Breast epithelium (tissue), 4 donors: ENCODE measurements at places on chromosomes 13 and 19. TPM values are rescaled to one million over a fixed set of nuclear protein-coding genes. Genes with fewer than 3 reads are reported as not detected.

Gene CPB2
- total RNA-seq: not detected

Gene OR7A17
- total RNA-seq: not detected

Gene LINGO3
- not detected for total RNA-seq

Gene KIR3DL2
- not detected for total RNA-seq

Gene SLC39A3
- total RNA-seq: 27.2 TPM

Gene SAFB2
- total RNA-seq: 46.4 TPM

Gene DENND1C
- 1.3 TPM for total RNA-seq

Gene C1QTNF9
- 0.15 TPM for total RNA-seq

Gene EDNRB
- 116 TPM for total RNA-seq

Gene DNAJC15
- 12.9 TPM for total RNA-seq

Gene B3GNT3
- 0.32 TPM for total RNA-seq
